Kidney glomerular epithelial cell (primary cell): ENCODE measurements at places on chromosomes 4 and X.

DNA sequence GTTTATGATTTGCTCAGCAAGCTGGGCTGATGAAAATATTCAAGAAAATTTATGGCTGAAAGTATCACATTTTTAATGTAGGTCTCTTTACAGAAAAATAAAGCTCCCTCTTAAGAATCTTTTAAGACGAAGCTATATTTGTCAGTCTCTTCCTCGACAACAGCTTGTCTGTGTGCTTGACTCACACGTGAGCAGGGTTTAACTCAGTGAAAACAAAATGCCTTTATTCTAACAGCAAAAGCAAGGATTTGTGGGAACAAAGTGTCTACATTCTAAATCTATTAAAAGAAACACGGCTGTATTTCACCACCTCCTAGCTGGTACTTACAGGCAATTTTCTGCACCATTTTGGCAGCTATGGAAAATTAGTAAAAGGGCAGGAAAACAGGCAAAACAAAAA lies 75.5 kb downstream of the NYX start:
- no peak for DNase-seq

DNA sequence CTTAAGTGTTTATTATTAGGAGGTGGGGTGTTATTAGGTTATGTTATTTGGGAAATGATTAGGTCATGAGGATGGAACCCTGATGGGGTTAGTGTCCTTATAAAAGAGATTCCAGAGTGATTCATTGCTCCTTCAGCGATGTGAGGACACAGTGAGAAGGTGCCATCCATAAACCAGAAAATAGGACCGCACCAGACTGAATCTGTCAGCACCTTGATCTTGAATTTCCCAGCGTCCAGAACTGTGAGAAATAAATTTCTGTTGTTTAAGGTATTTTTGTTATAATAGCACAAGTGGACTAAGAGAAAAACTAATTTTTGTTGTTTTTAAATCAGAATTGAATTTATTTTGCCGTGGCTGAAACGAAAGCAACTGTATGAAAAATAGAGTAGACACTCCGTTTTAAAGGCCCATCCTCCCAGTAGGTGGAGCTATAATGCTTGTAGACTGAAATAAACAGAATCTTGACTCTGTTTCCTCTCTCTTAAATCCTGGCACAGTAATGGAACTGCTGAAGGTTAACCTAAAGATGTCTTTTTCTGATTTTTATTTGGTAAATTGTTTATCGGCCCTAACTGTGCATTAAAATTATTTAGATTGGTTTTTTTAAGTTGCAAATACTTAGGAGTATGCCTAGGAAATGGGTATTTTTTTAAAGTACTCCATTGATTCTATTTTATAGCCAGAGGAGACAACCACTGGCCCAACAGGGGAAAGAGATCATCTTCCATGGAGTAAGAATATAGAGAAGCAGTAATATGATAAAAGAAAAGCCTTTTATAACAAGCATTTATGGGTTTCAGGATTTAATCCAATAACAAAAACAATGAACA lies 133.2 kb upstream of the ADAMTS3 start:
- peak; percentile 73 for DNase-seq

- DNase-seq, result no peak
Observed at GRCh38 chr4:154314248-154314647, 177.4 kb downstream of the DCHS2 start.

GRCh38 chr4:30396772-30397475 lies 323.2 kb upstream of the PCDH7 start:
- no peak for DNase-seq

DNA sequence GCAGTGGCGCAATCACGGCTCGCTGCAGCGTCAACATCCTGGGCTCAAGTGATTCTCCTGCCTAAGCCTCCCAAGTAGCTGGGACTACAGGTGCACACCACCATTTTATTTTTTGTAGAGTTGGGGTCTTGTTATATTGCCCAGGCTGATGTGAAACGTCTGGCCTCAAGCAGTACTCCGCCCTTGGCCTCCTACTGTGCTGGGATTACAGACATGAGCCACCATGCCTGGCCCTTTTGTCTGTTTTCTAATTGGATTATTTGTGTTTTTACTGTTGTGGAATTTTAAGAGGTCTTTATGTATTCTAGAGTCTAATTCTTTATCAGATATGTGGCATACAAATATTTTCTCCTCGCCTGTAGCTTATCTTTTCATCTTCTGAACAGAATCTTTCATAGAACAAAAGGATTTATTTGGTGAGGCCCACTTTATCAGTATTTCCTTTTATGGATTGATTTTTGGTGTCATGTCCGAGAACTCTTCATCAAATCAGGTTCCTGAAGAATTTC lies 18.9 kb downstream of the PLS3 start:
- no peak for DNase-seq

DNA sequence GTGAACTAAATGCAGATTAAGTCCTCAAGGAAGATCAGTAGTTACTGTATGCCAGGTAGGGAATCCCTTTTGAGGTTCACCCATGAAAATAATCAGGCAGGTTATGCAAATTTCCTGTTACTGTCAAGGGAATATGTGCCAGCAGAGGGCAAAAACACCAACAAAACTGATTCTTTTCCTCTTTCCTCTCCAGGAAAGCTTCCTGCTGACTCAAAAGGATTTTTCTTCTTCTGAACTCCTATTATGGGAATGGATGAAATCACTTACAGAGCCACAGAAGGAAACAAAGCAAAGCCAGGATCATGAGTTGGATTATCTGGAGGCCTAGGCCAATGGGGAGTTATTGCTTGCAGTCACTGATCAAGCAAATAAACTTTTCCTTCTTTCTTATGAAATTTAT lies 49.7 kb downstream of the TMPRSS11F start:
- no peak for DNase-seq

DNA sequence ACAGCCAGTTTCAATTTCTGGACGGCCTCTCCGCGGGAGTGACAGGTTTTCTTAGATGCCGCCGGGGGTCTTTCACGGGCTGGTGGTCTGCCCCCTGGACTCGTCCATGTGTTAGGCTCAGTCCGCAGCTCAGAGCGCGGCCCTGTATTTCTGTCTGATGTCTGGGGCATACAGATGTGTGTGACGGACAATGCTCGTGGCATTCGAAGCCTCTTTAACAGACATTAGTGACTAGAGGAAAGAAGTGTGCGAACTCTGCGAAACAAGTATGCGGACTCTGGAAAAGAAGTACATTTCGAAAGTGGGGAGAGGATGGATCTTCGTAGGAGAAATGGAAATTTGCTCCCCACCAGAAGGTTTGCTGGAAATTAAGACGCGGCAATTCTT lies 793 bp upstream of the DCUN1D4 start:
- no peak for DNase-seq

DNA sequence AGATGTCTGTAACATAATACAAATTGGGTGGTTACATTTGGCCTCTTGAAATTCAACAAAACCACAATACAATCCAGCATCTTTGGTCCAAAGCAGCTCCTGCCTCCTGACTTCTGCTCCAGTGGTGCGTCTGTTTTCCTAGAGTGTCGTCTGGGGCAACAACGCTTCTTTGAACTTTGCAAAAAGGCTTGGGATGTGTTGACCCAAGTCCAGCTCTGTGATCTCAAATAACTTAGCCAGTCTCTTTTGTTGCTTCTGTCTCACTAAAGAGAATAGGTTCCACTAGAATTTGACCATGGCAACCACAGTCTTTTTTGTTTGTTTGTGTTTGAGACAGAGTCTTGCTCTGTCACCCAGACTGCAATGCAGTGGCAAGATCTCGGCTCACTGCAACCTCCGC lies 324.0 kb downstream of the DHRSX start:
- DNase-seq, result no peak

- no peak for DNase-seq
Observed at GRCh38 chr4:188121530-188121929, 12.1 kb upstream of the TRIML2 start.

GRCh38 chr4:130812117-130812765 lies 1716.3 kb downstream of the C4orf33 start:
- DNase-seq, result no peak

GRCh38 chrX:31154946-31155345 lies 83.1 kb upstream of the FTHL17 start:
- DNase-seq, result no peak

- DNase-seq, result no peak
Observed at GRCh38 chr4:82621251-82621650, 59.5 kb upstream of the TMEM150C start.

DNA sequence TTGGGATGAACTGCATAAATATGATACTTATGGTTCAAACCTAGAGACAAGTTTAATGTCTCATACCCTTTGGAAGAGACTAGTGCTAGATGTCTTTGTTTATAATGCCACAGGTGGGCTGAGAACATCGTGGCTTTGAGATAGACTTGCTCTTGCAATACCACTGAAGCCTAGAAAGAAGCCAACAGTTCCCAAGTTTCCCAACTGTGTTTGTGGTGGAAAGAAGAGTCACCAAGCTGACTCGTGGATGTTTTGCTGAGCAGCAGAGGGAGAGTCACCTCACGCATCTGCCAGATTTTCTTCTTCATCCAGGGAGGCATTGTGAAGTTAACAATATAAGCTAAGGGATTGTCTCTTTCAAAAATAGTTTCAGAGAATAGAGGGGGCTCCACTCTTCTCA lies 1076.2 kb downstream of the C4orf33 start:
- no peak for DNase-seq

GRCh38 chrX:48520976-48521352 lies 644 bp upstream of the EBP start:
- no peak for DNase-seq

GRCh38 chr4:80008351-80008750 lies 64.7 kb downstream of the ANTXR2 start:
- no peak for DNase-seq

DNA sequence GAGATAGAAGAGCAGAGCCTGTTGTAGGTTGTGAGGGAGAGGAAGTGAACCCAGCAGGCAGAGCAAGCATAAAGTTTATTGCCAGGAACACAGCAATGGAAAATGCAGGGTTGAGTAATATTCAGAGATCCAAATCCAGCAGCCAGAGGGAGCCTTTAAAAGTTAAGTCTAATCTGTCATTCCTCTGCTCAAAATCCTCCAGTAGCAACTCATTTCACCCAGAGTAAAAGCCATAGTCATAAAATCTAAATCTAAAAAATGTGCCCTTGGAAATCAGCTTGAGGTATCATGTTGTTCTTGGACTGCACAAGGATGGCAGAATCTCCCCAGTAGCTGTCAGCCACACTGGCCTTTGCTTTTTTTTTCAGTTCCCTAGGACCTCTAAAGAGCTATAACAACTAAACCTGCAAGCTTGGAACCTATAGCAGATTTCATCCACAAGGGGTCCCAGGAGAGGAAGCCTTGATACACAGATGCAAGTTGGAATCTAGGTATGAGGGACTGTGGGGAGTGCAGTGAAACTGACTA lies 62.9 kb upstream of the FRAS1 start:
- DNase-seq, result no peak

GRCh38 chr4:78737973-78738372 lies 38.2 kb upstream of the BMP2K start:
- DNase-seq, result no peak

GRCh38 chr4:113699772-113700171 lies 61.8 kb downstream of the CAMK2D start:
- DNase-seq, result no peak

GRCh38 chr4:122232633-122233032 lies 80.5 kb downstream of the BLTP1 start:
- no peak for DNase-seq

DNA sequence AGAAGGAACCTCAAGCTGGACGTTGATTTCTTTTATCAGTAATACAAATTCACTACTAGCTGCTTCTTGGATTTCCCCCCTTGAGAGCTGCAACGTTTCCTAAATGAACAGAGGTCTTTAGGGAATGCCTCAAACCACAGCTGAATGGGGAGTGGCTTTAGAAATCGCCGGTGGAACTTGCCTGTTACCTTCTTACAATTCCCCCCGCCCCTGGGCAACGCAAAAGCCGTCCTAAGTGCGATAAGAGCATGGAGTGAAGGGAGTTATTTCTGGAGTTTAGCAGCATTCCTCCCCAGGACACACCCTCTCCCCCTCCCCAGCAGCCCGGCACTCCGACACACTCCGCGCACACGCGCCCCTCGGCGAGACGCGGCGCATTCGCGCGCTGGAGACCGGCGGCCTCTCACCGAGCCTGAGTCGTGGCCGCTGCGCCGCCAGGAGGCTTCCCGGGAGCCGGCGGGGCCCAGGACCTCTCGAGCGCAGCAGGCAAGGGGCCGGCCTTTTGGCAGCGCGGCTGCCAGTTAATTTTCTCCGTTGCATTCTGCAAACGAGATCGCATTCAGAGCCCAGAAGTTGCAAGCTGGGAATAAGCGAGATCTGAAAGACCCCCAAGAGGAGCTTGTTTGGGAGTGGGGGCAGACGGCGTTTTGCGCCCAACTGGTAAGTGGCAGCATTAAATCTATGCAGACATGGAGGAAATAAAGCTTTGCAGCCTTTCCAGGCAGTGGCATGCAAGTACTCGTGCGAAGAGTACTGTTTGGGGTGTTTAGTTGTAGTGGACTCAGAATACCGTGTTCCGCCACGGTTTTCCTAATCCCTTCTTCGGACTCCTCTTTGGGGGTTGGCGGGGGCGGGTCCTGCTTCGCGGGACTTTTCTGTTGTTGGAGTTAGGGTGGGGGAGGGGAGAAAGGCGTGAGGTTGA lies 134.7 kb downstream of the PALLD start:
- DNase-seq, result peak; percentile 79

GRCh38 chr4:71188156-71188640 lies 150.6 kb upstream of the SLC4A4 start:
- DNase-seq, result peak; percentile 55

GRCh38 chrX:24732766-24733500 lies 39.2 kb downstream of the POLA1 start:
- no peak for DNase-seq

GRCh38 chr4:152273343-152273742 lies 262.5 kb downstream of the FBXW7 start:
- no peak for DNase-seq

DNA sequence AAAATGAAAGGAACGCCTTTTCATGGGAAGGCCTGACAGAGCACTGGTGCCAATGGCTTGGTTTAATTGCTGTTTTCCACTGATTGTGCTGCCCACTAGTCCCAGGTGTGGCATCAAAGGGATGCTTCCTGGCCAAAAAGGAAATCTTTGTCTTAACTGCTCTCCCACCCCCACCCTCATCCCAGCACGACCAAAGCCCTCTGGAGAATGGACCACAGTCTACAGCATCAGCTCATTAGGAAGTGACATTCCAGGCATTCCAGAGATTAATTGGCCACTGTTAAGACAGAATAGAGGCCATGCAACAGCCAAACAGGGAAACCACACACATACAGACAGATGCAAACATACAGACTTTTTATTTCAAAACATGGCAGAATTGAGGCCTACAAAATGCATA lies 143.2 kb downstream of the LHFPL1 start:
- DNase-seq, result no peak
